NCI-H774 (cell line): ENCODE measurements at places on chromosomes 5 and 9.

- no peak for DNase-seq
These were observed 89.6 kb downstream of the TARS1 start for GRCh38 chr5:33530183-33531036.

DNA sequence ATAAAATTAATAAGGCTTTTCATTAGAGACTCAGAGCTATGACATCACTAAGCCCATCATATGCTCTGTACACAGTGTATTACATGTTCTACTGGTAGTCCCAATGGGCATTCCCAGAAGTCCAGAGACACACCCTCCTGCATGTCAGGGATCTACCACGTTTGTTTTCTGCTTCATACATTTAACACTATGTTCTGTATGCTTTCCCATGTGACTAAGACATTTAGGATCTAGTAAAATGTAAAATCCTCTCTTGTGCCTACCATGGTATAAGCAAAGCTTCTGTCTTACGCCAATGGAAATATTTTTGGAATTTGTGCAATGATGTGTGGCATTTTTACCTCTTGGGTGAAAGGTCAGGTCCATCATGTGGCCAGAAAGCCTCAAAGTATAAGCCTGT lies 192.4 kb downstream of the ADAMTSL1 start:
- no peak for DNase-seq

GRCh38 chr9:124267271-124267807 lies 9.6 kb downstream of the NEK6 start:
- DNase-seq, result peak; percentile 87

GRCh38 chr9:123488722-123489321 lies 132.8 kb downstream of the CRB2 start:
- no peak for DNase-seq

DNA sequence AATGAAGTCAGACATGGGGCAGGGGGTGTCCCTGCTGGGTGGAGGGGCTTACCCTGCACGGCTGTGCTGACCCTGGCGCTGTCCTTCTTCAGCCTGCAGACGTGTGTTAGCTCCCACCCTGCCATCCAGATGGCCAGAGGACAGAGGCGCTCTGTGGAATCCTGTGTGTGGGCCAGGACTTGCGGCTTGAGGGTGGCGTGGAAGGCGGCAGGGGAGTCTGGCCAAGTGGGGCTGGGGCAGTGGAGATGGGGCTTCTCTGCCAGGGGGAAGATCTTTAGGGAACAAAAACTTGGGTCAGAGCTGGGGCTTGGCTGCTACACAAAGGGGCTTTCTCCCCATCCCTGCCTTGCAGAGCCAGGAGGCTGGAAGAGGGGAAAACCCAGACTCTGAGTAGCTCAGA lies 46.5 kb upstream of the SYNPO start:
- no peak for DNase-seq

DNA sequence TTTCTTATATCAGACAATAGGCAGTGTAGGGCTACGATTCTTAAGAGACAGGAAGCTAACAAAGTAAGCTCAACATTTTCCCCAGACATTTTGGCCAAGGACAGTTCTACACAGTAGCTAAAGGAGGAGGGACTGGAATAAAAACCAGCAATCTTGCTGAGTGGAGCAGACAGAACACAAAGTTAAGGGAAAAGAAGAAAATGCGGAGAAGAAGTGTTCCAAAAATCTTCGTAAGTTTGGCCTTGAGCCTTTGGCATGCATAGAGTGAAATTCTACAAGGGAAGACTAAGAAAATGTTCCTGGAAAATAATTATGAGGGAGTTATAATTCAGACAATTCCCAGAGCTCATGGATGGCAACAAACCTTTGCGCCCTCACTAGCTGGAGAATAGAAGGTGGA lies 748.0 kb upstream of the CTNND2 start:
- DNase-seq, result no peak

DNA sequence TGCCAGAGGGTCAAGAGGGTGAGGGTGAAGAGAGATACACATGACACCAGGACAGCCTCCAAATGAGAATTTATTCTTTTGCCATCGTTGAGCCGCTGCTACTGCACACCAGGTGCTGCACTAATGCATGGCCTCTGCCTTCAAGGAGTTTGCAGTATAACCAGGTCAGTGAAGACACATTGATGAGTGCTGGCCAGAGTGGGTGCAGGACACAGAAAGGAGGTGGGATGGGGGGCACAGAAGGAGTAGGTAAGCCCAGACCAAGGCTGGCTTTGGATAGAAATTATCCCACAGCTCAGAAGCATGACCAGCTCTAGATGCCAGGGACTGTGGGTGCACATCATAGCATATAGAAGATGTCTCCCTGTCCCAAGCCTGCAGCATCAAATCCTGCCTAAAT lies 38.0 kb downstream of the FOXI1 start:
- no peak for DNase-seq

GRCh38 chr5:677131-678101 lies 15.7 kb downstream of the TPPP start:
- DNase-seq, result no peak

- no peak for DNase-seq
These were observed 33.5 kb downstream of the SPATA31D1 start for GRCh38 chr9:82022121-82022520.

DNA sequence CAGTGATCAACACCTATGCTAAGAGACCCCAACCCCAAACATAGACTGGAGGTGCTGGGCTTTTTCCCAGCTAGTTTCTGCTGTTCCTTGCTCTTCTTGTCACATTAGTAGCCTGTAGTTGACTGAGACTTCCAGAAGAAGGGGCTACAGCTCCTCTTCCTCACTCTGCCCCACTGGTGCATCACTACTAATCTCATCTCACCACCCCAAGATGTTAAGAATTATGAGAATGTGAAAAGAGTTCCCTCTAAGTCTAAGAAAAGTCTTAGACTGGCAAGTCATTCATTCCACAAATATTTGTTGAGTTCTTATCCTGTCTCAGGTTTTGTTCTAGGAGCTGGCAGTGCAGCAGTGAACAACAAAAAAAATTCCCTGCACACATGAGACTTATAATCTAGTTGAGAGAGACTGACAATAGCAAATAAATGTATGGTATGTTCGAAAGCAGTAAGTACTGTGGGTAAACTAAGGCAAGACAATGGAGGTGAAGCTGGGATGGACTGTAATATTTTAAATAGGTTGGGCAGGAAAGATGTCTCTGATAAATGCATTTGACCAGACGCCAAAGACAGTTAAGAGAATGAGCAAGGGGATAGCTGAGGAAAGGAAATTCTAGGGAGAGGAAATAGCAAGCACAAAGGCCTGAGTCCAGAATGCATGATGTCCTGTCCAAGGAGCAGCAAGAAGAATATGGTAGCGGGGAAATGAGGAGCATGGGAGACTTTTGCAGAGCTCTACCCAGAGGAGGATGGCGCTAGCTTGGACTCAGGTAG lies 92.3 kb downstream of the PTCD2 start:
- DNase-seq, result no peak

DNA sequence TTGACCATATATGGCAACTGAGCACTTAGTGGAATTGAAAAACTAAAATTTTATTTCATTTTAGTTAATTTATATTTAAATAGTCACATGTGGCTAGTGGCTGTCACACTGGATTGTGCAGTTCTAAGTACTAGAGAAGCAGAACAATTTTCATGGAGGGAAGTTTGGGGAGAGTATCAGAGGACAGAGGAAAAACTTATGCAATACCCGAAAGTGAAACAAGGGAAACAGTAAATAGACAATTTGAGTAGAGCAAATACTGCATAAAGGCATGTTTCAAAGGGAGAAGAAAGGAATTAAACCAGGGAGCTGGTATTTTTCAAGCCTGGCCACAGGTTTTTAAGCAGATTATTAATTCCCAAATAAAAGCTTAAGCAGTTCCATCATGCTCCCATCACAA lies 590.5 kb upstream of the RORB start:
- no peak for DNase-seq

- no peak for DNase-seq
These were observed 43.6 kb downstream of the GAS1 start for GRCh38 chr9:86903734-86904085.

DNA sequence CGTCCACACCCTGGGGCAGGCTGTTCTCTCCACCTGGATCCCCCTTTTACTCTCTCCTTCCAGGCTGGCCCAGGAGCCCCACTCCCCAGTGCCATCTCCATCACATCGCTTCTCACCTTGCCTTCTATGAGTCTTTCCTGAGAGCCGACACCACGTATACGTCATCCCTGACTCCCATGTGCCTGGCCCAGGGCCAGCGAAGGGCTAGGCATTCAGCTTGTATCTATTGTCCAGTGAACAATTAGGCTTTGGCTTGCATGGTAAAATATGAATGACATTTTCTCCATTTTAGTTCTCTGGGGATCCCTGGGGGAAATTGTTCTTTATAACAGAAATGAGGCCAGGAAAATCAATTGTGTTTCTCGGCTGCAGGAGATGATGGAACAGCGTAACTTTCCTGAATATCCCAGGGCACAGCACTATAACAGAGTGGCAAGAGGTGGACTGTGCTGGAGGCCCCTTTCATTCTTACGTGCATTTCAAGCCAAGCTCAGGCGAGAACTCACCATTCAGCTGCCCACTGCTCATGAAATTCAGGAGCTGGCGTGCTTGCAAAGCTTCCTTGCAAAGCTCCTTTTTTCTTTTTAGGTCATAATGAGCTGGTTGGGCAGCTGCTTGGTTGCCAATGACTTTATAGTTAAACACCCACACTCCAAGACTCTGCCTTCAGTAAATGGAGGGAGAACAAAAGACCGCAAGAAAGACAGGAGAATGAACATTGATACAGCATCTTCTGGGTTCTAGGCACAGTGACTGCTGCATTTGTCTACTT lies 37.7 kb downstream of the NSG2 start:
- DNase-seq, result peak; percentile 8

DNA sequence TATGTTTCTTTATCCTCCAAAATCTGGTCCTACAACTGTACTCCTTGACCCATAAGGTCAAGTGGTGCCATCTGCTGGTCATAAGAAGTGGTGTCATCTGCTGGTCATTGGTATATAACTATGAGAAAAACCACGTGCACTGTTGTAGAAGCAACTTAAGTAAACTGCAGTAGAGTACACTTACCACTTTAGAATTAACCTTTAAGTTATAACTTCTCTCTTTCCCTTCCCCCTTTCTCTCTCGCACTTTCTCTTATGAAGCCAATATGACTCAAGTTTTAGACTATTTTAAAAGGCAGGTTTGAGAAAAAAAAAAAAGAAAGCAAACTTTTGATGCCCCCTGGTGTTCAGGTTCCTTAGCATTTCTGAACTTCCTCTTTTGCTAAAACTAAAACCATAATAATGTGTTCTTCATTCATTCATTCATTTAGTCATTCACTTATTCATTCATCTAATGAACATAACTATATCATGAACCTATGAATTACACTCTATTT lies 12.8 kb upstream of the MTAP start:
- peak; percentile 83 for DNase-seq

DNA sequence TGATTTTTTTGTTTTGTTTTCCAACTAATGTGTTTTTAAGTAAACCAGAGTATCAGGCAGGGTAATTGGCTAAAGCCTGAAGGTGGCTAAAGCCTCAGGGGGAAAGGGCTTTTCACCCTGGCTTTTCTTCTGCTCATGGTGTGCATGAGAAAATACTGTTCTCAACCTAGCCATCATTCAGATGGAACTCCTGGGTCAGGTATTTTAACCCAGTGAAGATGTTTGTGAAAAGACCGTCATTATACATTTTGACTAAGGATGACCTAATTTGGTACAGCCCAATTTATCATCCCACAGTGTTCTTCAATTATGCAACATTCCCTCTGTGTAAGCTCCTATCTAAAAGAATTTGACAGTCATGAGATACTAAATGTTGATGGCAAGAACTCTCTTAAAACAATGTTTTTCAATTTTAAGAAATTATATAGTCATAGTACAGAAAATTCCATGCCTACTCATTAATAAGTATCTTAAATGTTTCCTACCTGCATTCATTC lies 209.5 kb upstream of the TARS1 start:
- no peak for DNase-seq

GRCh38 chr5:97508864-97509263 lies 325.8 kb upstream of the RIOK2 start:
- no peak for DNase-seq

DNA sequence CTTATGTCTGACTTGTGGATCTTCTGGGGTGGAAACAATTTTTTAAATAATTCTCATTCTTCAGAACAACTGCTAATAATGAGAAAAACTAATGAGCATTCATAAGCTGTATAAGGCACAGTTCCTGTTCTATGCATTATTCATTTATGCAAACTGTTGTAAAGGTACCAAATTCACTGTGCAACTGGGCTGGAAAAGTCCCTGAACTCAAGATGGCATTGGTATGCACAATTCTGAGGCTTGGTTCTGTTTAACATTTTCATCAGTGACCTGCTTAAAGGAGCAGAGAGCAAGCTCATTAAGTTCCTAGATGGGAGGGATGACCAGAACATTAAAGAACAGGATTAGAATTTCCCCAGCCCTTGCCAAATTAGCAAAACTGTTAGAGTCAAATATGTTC lies 104.5 kb downstream of the RFK start:
- DNase-seq, result no peak

GRCh38 chr5:127386557-127386956 lies 96.0 kb downstream of the MEGF10 start:
- DNase-seq, result no peak

GRCh38 chr9:70411930-70412831 lies 2.3 kb downstream of the KLF9 start:
- DNase-seq, result peak; percentile 53

DNA sequence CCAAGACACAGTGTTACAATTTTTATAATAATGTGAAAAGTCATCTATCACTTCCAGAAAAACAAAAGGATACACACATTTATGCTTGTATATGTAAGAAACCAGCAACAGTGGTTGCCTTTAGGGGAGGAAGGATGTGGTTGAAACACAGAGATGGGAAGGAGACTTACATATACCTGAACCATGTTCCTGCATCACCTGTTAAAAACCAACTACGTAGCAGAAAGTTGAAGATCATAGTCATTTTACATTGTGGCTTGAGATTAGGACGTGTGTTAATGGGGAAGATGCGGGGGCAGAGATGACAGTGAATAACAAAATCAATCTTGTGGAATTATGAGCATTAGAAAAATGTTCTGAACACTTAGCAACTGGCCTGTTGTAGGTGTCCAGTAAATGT lies 307.3 kb downstream of the MLLT3 start:
- DNase-seq, result no peak

GRCh38 chr5:140802781-140803271 lies 2.0 kb downstream of the PCDHA3 start:
- DNase-seq, result no peak

GRCh38 chr9:33202552-33203201 lies 35.5 kb upstream of the B4GALT1 start:
- no peak for DNase-seq

- no peak for DNase-seq
These were observed 270.5 kb downstream of the DMRT2 start for GRCh38 chr9:1320607-1321195.

DNA sequence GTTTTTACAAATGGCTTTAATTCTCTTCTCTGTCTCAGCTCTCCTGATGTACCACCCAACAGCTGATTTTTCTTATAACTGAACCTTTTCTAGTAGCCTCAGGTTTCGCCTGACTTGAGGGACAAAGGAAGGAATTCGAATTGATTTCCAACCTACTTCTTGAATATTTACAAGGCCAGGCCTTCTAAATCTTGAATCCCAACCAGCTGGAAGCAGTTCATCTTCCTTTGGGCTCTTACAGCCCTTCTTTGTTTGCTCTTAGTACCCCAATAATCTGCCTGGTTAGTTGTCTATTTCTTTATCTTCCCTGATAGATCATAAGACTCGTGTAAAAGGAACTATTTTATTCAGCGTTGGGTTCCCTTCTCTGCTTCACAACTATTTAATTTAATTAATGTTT lies 95.9 kb downstream of the NLN start:
- DNase-seq, result no peak
